ENCODE measurements at places on chromosomes 4 and X.
A peak's percentile ranks its signal among the peaks of the same experiment; 100 is the strongest.

- DNase-seq, result peak; percentile 74
These were observed 160.7 kb upstream of the LDB2 start for GRCh38 chr4:17058916-17059741.

DNA sequence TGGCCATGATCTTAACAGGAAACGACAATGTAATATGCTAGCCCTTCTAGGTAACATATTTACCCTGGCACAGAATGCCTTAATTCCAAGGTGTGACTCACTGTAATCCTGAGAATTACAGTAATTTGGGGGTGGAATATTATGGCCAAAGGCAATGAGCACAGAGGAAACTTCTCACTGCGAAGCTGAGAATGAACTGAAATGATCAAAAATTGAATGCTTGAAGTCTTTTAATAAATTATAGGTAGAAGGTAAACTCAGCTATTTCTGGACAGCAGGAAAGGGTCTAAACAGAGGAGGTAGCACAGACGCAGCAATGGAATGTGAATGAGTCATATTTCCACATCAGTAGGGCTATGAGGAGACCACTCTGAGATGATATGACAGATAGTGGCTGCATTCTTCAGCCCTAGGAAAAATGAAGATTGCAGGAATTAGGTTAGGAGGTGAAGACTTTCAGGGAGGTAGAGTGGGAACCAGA is 312.6 kb downstream of the PACRGL start:
- DNase-seq, result no peak

DNA sequence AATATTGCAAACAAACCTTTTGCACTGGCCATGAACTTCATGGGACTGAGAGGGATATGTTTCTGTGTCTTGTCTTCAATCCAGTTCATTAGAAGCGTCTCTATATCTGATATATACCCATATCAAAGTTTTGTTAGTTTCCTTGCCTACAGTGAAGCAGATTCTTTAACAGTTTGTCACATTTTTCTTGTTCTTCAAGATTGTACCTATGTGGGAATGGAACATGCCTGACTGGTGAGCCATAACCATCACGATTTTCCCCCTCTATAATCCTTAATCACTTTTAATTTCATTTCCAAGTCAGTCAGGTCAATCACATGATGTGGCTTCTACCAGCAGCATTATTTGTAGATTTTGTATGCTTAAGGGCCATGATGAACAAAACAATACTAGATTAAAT is 197.1 kb upstream of the PDE5A start:
- no peak for DNase-seq

DNA sequence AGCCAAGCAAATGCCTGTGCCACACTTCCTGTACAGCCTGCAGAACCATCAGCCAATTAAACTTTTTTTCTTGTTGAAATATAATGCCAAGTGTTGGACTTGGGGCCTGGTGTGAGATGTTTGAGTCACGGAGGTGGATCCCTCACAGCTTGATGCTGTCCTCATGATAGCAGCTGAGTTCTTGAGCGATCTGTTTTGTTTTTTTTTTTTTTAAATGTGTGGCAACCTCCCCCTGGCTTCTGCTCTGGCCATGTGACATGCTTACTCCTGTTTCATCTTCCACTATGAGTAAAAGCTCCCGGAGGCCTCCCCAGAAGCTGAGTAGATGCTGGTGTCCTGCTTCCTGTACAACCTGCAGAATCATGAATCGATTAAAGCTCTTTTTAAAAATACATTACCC is 973.3 kb upstream of the FTHL17 start:
- no peak for DNase-seq

GRCh38 chr4:128635955-128636560 is 173.4 kb upstream of the JADE1 start:
- DNase-seq, result no peak

DNA sequence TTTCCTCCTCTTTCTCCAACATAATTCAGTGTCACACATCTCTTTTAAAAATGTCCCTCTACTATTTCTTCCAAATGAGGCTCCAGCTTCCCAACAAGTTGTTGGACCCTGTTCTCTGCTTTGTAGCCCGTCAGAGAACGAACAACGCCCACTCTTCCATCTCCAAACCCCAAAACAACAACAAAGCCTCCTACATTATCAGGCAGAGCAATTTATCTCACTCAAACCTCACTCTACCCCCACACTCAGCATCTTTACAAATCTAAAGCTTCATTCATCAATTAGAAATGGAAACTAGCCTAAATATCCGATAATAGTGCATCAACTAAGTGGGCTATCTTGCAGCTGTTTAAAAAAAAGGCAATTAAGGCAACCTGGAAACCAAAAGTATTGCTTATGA is 20.5 kb downstream of the SUPT20HL2 start:
- no peak for DNase-seq

- DNase-seq, result no peak
These were observed 14.8 kb upstream of the CUL4B start for GRCh38 chrX:120575379-120576114.

- DNase-seq, result no peak
These were observed 172.7 kb upstream of the FRG1 start for GRCh38 chr4:189767941-189768340.

- DNase-seq, result no peak
These were observed 10.9 kb downstream of the DCK start for GRCh38 chr4:71004281-71004851.

DNA sequence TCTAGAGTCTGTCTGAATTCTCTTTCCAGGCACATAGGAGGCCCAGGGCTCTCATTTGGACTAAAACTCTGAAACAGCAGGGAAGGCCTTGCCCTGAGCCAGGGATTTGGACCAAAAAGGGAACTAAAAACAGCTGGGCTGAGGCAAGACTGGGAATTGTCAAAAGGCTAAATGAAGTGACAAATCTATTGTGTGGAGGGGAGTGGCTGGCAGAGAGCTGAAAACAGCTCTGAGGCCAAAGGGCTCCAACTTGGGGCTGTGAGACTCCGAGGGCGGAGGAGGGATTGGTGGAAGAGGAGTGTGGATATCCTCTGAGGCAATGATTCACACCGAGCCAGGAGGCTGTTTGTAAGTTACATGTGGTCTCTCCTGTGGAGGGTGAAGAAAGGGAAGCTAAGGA is 63.2 kb downstream of the PHEX start:
- peak; percentile 16 for DNase-seq

GRCh38 chr4:25031077-25031621 is 403 bp upstream of the LGI2 start:
- no peak for DNase-seq

DNA sequence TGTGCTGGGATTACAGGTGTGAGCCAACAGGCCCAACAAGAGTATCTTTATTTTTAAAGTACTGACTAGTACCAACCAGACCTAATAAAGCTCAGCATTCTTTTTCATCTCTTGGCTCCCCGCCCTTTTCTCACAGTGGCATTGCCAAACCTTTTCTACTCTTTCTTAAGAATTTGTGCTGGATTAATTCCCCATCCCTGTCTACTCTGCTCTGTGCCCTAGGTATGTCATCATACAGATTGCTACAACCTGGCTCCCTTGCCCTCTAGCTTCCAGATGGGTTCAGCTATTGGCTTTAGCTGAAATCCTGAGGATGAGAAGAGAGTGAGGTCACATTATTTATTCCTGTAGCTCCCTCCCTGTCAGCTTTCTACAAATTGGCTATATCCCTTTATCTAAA is 34.9 kb upstream of the CCNI start:
- DNase-seq, result no peak

GRCh38 chr4:153502584-153502983 is 36.4 kb downstream of the TMEM131L start:
- DNase-seq, result no peak
